Activated T-helper 17 cell treated with anti-CD3 and anti-CD28 coated beads, Interleukin-2, amount 50 U/mL, for 72 hours (primary cell): ENCODE measurements at places on chromosomes 1 and 21.

DNA sequence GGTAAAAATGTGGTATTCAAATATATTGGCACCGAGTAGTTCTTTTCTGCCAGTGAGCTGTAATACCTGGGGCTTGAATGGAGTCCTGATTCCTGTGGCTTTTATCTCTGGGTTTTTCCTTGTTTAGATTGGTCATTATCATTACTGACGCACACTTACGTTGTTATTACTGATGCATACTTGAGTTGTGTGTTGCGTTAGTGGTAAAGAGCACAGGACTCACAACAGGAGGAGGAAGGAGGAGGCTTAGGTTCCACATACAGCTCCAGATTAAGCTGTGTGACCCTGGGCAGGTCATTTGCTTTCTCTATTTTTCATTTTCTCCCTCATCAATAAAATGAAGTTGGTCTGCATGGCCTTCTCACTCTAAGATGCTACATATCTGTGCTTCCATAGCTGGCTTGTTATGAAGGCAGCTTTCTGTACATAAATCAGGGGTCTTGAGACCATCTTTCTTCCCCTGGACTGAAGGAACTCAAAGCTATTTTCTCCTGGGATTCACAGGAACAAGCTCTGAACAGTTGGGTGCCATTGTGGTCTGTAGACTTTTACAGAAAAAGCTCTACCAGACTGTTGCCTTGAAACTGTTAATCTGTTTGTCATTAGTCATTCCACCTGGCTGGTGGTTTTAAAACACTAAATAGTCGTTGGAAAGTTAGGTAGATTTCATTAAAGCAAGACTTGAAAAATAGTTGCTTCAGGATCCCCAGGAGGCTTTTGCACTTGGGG lies 5.6 kb downstream of the ARID1A start:
- H3K27me3 ChIP-seq, result no peaks in the 10 kb centered on the region
- H3K4me1 ChIP-seq, result peaks cover 27% of the 10 kb centered on the region
- no peak overlapping the region for H3K27ac ChIP-seq
- ATAC-seq, result no peak
- H3K36me3 ChIP-seq, result peaks cover 16% of the 10 kb centered on the region

- H3K27me3 ChIP-seq, result no peaks in the 10 kb centered on the region
- ATAC-seq, result peak; percentile 25
- H3K4me3 ChIP-seq, result peak overlapping the region; percentile 78
- H3K27ac ChIP-seq, result peak overlapping the region; percentile 93
Observed at GRCh38 chr1:109801791-109802135, 38.0 kb upstream of the EPS8L3 start.

DNA sequence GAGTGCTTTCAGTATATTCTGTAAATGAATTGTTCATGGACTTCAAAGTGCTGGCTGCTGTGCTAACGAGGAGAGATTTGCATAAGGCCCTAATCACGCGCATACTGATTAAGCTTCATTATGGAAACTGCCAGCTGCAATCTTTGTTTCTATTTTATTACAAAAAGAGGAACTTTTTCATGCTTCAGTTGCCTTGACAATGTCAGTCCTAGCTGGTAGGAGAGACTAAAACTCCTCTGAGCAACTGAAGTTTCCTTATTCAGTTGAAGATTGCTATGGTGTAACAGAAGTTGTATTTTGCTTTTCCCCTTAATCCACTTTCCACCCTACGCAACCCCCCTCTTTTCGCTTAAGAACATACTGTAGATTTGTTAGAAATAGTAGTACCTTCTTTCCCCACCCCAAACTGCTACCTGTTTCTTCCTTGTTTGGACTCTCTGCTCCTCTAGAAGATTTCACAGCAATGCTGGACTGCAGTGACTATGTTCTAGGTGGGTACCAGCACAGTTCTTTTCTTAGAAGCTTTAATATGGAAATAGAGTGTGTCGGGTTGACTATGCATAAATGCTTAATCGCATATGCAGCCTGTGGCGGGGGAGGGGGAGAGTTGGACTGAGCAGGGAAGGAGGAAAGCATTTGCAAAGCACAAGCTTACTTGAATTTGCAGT lies 108.3 kb downstream of the POU2F1 start:
- no peak overlapping the region for H3K4me3 ChIP-seq
- H3K4me1 ChIP-seq, result peaks cover 7% of the 10 kb centered on the region
- peaks cover 43% of the 10 kb centered on the region for H3K36me3 ChIP-seq
- no peak overlapping the region for H3K27ac ChIP-seq
- no peaks in the 10 kb centered on the region for H3K27me3 ChIP-seq

- no peaks in the 10 kb centered on the region for H3K36me3 ChIP-seq
- H3K4me3 ChIP-seq, result no peak overlapping the region
- peaks cover 5% of the 10 kb centered on the region for H3K27me3 ChIP-seq
Observed at GRCh38 chr21:39657091-39657689, 44.5 kb downstream of the B3GALT5 start.

DNA sequence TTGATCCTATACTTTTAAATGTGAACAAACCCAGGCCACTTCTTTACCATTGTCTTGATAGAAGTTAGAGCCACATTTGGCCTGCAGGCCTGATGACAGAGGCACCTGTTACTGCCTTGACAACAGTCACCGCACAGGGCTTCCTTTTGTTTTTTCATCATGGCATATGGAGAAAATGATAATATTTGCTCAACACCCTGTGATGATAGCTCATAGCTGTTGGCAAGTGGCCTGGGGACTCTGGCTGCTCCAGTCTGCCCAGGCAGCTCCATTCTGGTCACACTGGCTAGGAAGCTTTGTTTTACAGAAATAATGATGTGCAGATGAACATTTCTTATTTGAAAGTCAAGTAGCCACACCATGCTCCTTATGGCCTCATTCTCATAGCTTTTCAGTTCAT lies 89.6 kb upstream of the GPR88 start:
- no peak for ATAC-seq
- peaks cover 71% of the 10 kb centered on the region for H3K4me1 ChIP-seq
- no peaks in the 10 kb centered on the region for H3K27me3 ChIP-seq
- peak overlapping the region; percentile 99 for H3K27ac ChIP-seq
- peak overlapping the region; percentile 87 for H3K4me3 ChIP-seq

DNA sequence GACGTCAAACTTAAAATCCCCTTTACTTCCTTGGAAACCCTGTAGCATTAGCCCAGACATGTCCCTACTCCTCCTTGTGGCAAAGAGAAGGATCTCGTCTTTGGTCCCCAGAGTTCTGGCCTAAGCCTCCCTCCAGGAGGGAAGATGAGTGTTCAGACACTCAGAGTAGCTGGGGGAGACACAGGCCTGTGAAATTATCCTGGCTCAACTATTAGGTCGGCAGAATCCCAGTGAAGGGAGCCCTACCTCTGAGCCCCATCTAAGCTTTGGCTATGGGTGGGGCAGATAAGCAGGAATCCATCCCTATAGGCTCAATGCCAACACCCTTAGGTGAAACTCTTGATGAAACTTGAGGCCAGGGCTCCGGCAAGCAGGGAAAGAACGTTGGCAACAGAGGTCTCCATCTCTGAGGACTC lies 1.7 kb upstream of the SFN start:
- H3K27me3 ChIP-seq, result no peaks in the 10 kb centered on the region
- peaks cover 6% of the 10 kb centered on the region for H3K36me3 ChIP-seq
- H3K4me1 ChIP-seq, result peaks cover 23% of the 10 kb centered on the region
- peak overlapping the region; percentile 85 for H3K27ac ChIP-seq

- H3K4me1 ChIP-seq, result no peaks in the 10 kb centered on the region
- H3K27ac ChIP-seq, result no peak overlapping the region
- no peaks in the 10 kb centered on the region for H3K36me3 ChIP-seq
- ATAC-seq, result no peak
Observed at GRCh38 chr21:37984416-37984815, 68.2 kb upstream of the KCNJ6 start.

- no peaks in the 10 kb centered on the region for H3K27me3 ChIP-seq
- peaks cover 71% of the 10 kb centered on the region for H3K36me3 ChIP-seq
- H3K4me3 ChIP-seq, result no peak overlapping the region
- H3K27ac ChIP-seq, result no peak overlapping the region
- peaks cover 6% of the 10 kb centered on the region for H3K4me1 ChIP-seq
Observed at GRCh38 chr1:96804648-96805047, 83.1 kb downstream of the PTBP2 start.

DNA sequence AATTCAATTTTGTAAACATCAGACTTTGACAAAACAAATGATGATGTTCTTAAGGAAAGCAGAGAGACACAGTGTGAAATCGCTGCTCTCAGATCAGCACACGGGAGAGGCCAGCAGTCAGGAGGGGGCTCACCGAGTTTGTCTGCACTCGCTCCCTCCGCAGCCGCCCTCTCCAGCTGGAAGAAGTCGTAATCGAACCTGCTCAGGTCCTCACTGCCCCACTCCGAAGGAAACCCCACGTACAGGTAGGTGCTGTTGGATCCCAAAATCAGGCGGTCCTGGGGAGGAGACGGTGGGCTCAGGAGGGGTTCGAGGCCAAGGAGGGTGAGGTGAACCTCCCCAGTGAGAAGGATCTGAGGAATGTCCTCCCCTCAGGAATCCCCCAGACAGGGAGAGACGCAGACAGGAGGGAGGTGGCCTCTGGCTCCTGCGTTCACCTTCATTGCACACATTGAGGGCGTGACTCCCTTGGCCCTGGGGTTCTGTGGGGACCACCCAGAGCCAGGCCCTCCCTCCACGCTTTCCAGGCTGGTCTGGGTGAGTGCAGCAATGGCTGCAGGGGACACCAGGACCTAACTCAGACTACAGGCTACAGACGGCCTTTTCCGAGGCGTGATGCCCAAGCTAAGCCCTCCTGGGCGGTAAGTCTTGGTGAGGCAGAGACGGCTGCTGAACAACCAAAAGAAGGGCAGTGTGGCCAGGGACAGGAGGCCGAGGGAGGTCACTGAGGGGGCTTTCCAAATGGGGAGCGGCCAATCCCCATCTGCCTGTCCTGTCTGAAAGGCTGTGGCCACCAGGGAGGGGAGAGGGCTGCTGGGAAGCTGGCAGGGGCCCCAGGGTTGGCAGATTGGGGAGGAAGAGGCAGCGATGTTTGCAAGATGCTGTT lies 65.5 kb downstream of the SCCPDH start:
- H3K27me3 ChIP-seq, result peaks cover 12% of the 10 kb centered on the region
- no peaks in the 10 kb centered on the region for H3K36me3 ChIP-seq
- no peaks in the 10 kb centered on the region for H3K4me1 ChIP-seq
- ATAC-seq, result no peak
- no peak overlapping the region for H3K27ac ChIP-seq

DNA sequence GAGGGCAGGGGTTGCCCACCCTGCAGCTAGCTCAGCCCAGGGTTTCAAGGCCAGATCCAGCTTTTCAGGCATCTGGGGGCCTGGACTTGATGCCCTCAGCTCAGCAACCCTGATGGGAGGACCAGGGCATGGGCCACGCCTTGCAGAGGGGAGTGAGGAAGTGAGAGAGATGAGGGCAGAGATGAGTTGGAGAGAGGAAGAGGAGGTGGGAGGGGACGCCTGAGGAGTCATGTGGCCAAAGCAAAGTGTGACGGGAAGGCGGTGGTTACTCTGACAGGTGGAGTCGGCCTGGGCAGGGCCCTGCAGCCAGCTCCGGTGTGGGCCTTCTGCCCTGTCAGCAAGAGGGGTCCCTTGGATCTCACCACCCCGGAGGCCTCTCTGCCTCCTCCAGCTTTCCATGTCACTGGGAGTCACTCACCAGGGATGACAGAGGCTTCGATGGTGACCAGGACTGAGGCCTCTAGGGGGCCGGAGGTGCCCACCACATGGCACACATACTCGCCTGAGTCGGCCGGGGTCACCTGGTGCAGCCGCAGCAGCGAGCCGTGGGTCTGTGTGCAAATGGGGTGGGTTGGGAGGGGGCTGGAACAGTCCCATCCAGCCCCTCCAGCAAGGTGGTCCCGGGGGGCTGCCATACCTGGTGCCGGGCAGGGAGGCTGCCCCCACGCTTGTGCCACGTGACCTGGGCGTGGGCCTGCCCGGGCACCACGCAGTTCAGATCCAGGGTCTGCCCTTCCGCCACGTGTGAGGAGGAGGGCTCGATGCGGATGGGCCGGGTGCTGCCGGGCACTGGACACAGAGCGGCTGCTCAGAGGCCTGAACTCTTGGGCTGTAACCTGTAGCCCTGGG lies 40.4 kb downstream of the LDLRAD2 start:
- peak overlapping the region; percentile 14 for H3K27ac ChIP-seq
- peaks cover 5% of the 10 kb centered on the region for H3K4me1 ChIP-seq
- H3K36me3 ChIP-seq, result no peaks in the 10 kb centered on the region
- peak; percentile 66 for ATAC-seq
- H3K4me3 ChIP-seq, result no peak overlapping the region
- H3K27me3 ChIP-seq, result no peaks in the 10 kb centered on the region

DNA sequence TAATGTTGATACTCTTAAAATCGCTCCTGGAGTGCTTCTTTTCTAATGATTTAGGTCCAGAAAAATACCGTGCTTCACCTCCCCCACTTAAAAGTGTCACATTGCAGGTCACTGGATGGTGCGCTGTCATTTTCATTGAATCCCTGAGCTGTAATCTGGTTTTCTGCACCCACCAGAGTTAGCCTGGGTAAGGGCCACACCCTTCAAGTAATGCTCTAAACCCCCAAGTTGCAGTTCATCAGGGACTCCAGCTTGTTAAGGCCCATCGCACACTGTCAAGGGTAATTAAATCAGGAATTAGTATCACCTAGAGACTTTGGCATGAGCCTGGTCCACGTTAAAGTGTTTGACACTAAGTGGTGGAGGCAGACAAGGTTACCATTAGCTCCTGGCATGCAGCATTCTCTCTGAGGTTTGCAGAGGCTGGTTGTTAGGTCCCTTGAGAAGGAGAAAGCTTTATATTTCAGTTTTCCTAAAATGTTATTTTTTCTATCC lies 34.0 kb downstream of the ASTN1 start:
- H3K36me3 ChIP-seq, result no peaks in the 10 kb centered on the region
- H3K27ac ChIP-seq, result no peak overlapping the region
- no peaks in the 10 kb centered on the region for H3K27me3 ChIP-seq
- no peaks in the 10 kb centered on the region for H3K4me1 ChIP-seq
- no peak overlapping the region for H3K4me3 ChIP-seq
- ATAC-seq, result no peak

GRCh38 chr1:112133487-112133886 lies 144.0 kb upstream of the KCND3 start:
- no peak overlapping the region for H3K4me3 ChIP-seq
- H3K27me3 ChIP-seq, result peaks cover 19% of the 10 kb centered on the region
- ATAC-seq, result no peak

- no peak for ATAC-seq
- H3K4me1 ChIP-seq, result no peaks in the 10 kb centered on the region
- H3K27ac ChIP-seq, result no peak overlapping the region
- no peaks in the 10 kb centered on the region for H3K27me3 ChIP-seq
- no peak overlapping the region for H3K4me3 ChIP-seq
Observed at GRCh38 chr1:71414179-71414578, 333.3 kb upstream of the ZRANB2 start.

- no peaks in the 10 kb centered on the region for H3K36me3 ChIP-seq
- H3K27ac ChIP-seq, result no peak overlapping the region
- peaks cover 51% of the 10 kb centered on the region for H3K27me3 ChIP-seq
Observed at GRCh38 chr1:17919525-17920439, 164.6 kb downstream of the ACTL8 start.

DNA sequence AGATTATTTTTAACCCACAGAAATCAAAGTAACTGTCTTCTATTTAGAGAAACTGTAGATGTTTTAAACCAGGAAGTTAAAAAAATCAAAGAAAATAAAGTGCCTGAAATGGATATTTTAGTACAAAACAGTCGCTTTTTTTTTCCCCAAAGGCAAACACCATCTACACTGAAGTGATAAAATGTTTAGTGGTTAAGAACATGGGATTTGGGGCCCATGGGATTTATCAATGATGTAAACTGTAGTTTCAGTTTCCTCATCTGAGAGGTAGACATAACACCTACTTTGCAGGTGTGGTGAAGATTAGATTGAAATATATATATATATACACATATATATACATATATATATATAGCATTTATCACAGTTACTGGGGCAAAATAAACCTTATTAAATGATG lies 22.1 kb downstream of the ASPM start:
- H3K27ac ChIP-seq, result no peak overlapping the region
- no peak for ATAC-seq
- H3K4me3 ChIP-seq, result no peak overlapping the region
- H3K4me1 ChIP-seq, result no peaks in the 10 kb centered on the region
